ENCODE measurements at places on chromosomes 2 and 18. TPM values are rescaled to one million over a fixed set of nuclear protein-coding genes. Genes with fewer than 3 reads are reported as not detected.
A peak's percentile ranks its signal among the peaks of the same experiment; 100 is the strongest.

Gene CCDC121
- total RNA-seq, result 6.6 TPM

Gene POLE4
- 12.9 TPM for total RNA-seq

- H3K27ac ChIP-seq, result no peak overlapping the region
- no peaks in the 10 kb centered on the region for H3K36me3 ChIP-seq
- H3K27me3 ChIP-seq, result no peaks in the 10 kb centered on the region
These were observed 26.9 kb upstream of the CCBE1 start for GRCh38 chr18:59724103-59724502.

- no peaks in the 10 kb centered on the region for H3K4me1 ChIP-seq
- no peak for DNase-seq
- no peaks in the 10 kb centered on the region for H3K27me3 ChIP-seq
- no peak overlapping the region for H3K4me3 ChIP-seq
- no peak overlapping the region for H3K27ac ChIP-seq
These were observed 39.0 kb downstream of the ARL5A start for GRCh38 chr2:151789055-151789834.

- no peaks in the 10 kb centered on the region for H3K4me1 ChIP-seq
- H3K27ac ChIP-seq, result no peak overlapping the region
- no peaks in the 10 kb centered on the region for H3K36me3 ChIP-seq
- no peak for DNase-seq
- H3K4me3 ChIP-seq, result no peak overlapping the region
These were observed 230.8 kb upstream of the CHAC2 start for GRCh38 chr2:53536583-53537361.

DNA sequence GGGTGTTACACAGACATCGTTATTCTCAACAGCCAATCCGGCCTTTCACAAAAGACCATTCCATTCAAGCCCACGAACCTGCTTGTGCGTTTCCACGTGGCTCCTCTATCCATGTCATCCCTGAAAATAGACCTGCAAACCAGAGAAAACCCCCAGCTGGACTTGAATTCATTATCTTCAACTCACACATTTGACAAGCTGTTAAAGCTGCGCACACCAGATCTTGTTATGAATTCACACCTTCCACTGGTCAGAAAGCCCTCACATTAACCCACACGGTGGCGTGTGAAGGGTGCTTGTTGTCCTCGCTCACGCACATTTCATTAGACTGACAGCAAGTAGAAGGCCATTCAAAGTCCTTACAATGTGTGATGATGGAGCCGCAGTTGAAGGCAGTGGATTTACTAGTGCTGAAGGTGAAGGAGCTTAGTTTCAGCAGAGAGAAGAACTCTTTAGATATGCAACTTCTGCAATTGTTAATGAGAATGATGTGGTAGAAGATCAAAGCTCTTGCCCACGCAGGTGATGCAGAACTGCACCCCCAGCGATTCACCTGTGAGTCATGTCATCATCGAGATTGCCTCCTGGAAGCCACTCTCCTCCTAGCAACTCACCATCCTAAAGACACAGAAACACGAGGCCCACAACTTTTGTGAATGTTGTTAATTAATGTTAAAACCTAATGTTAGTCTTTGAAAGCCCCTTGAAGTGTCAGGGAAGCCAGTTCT, 224.8 kb upstream of the SOX11 start:
- no peak overlapping the region for H3K4me3 ChIP-seq
- no peaks in the 10 kb centered on the region for H3K4me1 ChIP-seq

- H3K27ac ChIP-seq, result no peak overlapping the region
- H3K4me3 ChIP-seq, result no peak overlapping the region
These were observed 65.6 kb downstream of the SCG2 start for GRCh38 chr2:223536546-223536945.

DNA sequence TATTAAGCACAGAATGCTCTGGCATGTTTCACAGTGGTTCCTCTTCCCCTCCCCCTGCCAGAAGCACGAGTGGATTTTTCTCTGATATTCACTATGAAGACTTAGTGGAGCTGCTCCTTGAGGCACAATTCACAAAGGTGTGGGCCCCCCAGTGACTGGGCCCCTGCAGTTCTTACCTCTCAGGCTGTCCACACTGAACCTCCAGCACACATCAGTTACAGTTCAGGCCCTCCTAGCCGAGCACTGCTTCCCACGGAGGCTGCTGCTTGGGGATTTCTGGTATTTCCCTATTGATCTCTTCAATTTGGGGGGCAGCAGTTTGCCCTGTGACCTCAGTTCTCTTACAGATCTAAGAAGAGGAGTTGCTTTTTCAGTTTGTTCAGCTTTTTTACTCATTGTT, 236.1 kb downstream of the SH3RF3 start:
- no peaks in the 10 kb centered on the region for H3K36me3 ChIP-seq
- no peak for DNase-seq
- no peak overlapping the region for H3K27ac ChIP-seq
- H3K4me3 ChIP-seq, result no peak overlapping the region

DNA sequence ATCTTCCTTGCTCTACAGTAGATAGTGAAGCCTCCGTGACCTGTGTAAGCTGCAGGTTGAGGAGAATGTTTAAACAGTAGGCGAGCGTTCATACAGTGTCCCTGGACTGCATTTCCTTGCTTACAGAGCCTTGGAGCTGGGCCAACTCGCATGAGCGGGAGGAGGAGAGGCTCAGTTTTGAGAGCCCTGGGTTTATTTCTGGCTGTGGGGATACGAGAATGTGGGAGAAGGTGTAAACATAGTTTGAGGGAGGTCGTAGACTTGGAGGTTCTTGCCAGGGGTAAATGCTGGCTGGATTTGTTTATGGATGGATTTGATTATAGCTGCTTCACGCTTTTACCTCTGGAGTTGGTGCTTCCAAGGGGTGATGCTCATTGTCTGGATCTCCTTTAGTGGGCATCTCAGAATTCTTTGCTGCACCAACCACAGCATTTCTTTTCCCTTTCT, 20.8 kb downstream of the CRIM1 start:
- H3K4me1 ChIP-seq, result peaks cover 83% of the 10 kb centered on the region
- peak; percentile 83 for DNase-seq
- H3K4me3 ChIP-seq, result no peak overlapping the region
- H3K27me3 ChIP-seq, result no peaks in the 10 kb centered on the region
- no peak overlapping the region for H3K27ac ChIP-seq
- peaks cover 8% of the 10 kb centered on the region for H3K36me3 ChIP-seq

DNA sequence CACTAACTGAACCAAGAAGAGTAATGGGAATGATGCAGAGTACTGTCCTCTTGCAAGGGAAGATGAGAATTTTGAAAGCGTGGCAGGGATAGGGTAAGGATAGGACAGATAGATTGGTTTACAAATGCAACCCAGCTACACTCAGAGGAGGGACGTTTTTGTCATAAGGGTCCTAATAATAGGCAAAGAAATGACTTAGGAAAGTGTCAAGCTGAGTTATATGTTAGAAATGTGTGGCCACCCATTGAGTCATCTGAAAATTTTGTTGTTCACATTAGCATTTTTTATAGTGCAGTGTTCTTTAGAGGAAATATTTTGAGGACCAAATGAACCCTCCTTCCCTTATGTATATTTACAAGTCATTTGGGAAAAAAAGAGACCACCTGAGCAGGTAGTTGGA, 137.5 kb downstream of the PHLPP1 start:
- H3K27ac ChIP-seq, result no peak overlapping the region
- peaks cover 10% of the 10 kb centered on the region for H3K4me1 ChIP-seq
- no peak overlapping the region for H3K4me3 ChIP-seq
- no peaks in the 10 kb centered on the region for H3K27me3 ChIP-seq
- H3K36me3 ChIP-seq, result no peaks in the 10 kb centered on the region
